ENCODE measurements at places on chromosomes 5 and 9.

DNA sequence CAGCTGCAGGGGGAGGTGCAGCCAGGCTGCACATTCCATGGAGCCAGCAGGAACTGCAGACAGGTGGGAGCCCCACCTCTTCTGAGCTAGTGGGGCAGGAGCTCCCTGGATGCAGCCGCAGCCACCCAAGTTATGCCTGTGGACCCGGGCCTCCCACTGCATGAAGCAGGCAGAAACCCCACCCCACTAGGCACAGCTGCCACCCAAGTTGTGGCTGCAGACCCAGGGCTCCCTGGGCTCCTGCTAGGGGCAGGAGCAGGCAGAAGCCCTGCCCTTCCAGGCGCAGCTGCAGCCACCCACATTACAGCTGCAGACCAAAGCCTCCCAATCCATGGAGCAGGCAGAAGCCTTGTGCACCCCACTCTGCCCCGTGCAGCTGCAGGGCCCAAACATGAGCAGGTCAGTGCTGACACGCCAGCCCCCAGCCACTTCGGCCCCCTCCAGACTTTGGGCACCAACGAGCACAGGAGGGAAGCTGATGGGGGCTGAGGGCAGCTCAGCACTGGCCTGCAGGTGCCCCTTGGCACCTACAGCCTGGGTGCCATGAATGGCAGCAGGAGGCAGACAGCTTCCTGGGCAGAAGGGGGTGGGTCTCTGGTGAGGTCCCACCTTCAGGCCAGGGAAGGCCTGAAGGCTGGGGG lies 106.9 kb downstream of the C9orf50 start:
- no peak for DNase-seq

DNA sequence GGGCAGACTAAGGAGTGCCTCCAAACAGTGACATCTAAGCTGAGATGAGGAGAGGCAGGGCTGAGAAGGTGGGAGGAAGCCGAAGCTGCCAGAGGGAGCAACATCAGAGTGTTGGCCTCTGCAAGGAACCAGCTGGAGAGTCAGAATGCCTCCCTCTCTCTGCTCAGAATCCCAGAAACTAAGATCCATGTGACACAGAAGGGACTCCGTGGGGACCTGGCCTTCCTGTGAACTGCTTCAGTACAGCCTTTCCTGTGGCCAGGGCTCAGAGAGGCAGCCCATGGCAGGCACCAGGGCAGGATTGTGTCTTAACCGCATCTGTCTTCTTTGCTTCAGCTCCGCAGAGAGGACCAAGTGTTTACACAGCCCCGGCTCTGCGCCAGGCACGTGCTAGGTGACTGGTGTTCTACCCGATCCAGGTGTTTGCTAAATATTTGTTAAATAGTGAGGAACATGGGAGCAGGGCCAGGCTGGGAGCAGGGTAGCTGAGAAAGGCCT lies 33.5 kb downstream of the KCNMB1 start:
- DNase-seq, result no peak

- no peak for DNase-seq
These were observed 8.9 kb upstream of the NUP214 start for GRCh38 chr9:131116281-131117120.

DNA sequence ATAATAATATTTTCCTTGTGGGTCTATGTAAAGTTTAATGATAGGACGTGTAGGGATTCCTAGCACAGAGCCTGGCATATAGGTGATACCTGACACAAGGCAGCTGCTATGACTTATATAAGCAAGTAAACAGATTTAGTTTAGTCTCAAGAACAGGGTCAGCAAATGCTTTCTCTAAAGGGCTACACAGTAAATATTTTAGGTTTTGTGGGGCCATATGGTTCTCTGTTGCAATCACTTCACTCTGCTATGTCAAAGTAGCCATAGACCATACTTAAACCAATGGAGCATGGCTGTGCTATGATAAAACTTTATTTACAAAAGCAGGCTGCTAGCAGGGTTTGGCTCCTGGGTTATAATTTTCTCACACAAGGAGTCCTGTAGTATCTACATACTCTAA lies 204.8 kb upstream of the KLF4 start:
- DNase-seq, result no peak

DNA sequence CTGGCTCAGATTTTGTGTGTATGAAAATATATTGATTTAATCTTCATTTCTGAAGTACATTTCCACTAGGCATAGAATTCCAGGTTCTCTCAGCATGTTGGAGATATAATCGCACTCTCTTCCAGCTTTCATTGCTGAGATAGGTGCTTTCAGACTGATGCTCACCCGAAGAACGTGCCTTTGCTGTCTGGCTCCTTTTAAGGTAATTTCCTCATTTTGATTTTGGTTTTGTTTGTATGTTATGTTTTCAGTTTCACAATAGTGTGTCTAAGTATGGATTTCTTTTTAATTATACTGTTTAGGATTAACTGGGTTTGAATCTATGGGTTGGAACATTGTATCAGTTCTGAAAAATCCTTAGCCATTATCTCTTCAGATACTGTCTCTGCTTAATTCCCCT lies 132.0 kb upstream of the NFIB start:
- no peak for DNase-seq

- DNase-seq, result no peak
These were observed 277.7 kb upstream of the PTGER4 start for GRCh38 chr5:40402007-40402364.

- no peak for DNase-seq
These were observed 123.7 kb downstream of the RANBP17 start for GRCh38 chr5:170985486-170985885.

GRCh38 chr5:118405650-118406061 lies 582.7 kb downstream of the DTWD2 start:
- DNase-seq, result no peak

GRCh38 chr9:8732367-8733075 lies 932.9 kb upstream of the DMAC1 start:
- no peak for DNase-seq

DNA sequence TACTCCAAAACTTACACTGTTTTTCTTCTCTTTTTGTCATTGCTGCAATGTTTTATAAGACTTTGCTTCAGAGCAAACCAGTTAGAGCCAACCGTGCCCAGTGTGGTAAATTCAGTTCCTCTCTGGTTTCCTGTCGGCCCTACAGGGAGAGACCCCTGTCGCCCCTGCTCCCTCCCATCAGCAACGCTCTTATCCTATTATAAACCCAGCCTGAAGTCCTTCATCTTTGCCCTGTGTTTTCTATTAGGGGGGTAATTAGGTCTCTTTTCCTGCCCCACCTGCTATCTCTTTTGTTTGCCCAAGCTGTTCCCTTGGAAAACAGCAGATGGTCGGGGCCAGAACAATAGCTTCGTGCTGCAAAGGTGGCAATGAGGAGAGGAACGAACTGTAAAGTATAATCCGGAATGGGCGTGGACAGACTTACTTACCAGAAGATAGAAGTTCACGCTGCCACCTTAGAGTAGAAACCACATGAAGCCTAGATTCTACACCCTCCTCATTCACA lies 21.4 kb upstream of the OTULINL start:
- peak; percentile 9 for DNase-seq

DNA sequence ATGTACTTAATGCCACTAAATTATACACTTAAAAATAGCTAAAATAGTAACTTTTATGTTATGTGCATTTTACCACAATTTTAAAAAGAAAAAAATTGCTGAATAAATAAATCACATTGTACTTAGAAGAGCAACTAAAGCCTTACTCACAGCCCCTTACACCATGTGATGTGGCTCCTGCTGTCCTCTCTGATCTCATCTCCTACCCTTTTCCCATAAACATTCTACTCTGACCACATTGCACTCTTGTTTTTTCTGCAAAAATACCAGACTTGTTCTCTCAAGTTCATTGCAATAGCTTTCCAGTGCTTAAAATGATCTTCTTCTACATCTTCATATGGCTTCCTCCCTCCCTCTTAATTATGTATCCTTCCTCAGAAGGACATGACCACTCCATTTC lies 268.4 kb downstream of the ELAVL2 start:
- no peak for DNase-seq

DNA sequence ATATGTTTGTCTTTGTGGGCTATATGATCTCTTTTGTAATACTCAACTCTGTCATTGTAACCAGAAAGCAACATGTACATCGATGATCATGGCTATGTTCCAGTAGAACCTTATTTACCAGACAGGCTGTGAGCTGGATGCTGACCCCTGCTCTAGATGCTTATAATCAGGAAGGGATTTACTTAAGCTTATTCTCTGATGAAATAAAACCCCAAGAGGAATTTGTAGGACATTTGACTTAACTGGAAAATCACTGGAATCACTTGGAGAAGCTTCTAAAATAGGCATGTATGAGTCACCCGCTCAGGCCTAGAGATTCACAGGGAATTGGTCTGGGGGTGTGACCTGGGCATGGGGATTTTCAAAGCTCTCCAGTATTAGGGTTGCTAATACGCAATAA lies 285.8 kb upstream of the ZNF608 start:
- no peak for DNase-seq

DNA sequence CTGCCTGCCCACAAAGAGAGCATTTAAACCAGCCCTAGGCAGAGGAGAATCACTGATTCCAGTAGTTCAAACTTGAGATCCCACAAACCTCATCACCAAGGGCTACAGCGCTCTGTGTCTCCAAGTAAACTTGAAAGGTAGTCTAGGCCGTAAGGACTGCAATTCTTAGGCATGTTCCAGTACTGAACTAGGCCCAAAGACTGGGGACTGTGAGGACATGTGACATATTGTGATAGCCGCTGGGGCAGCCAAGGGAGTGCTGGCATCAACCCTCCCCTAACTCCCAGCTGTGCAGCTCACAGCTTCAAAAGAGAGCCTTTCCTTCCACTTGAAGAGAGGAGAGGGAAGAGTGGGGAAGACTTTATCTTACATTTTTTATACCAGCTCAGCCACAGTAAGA lies 291.0 kb upstream of the PRR16 start:
- DNase-seq, result no peak

- DNase-seq, result no peak
These were observed 38.2 kb downstream of the DNAJC21 start for GRCh38 chr5:34967540-34967939.

All from CD4-positive, alpha-beta T cell treated with Interleukin-4 for 1 hour (primary cell).